ENCODE measurements at places on chromosomes 2 and 18. TPM values are rescaled to one million over a fixed set of nuclear protein-coding genes. Genes with fewer than 3 reads are reported as not detected.

DNA sequence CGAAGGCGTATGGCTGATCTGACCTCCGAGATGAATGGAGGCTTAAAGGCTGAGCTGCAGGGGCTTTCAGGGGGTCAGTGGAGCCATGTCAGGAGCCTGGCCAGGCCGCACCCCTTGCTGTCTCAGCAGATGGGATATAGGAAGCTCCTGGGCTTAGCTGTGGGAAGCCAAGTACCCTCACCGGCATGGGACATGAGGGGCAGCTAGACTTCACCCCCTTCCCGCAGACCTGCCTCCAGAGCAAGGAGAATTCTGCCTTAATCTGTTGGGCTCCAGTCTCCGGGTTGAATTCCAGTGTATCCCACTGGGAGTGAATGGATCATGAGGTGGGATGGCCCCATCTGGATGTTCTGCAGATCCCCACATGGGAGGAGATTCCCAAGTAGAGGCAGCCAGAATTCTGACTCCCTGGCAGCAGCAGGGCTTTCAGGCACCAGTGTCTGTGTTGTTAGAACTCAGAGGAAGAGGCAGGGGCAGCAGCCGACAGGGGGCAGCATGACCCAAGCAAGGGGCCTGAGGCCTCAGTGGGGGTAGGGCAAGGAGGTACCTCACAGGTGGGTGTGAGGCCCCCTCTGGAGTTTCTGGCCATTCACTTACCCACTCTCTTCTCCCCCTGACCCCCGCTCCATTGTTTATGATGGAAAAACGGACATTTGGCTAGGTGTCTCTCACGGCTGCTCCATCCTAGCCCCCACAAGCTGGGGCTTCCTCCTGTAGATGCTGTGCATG, 19.1 kb downstream of the CAPG start:
- peak; percentile 52 for DNase-seq

GRCh38 chr18:59909289-59910036, 9.7 kb downstream of the PMAIP1 start:
- no peak for DNase-seq

DNA sequence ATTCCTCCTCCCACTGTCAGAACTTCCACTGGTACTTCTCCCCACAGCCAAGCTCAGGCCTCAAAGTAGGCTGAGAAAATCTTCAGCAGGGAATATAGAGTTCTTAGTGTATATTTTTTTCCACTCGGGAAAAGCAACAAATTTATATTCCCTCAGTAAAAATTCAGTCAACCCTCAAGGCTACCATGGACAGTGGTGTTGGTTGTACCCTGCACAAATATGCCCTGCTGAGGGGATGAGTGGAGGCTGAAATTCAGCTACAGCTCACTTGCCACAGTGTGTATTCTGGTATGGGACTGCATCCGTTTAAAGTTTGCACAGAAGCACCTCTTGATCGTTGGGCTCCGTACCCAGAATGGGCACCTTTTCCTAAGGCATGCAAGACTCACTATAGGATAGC, 90.8 kb upstream of the LGALSL start:
- DNase-seq, result no peak

GRCh38 chr2:61689568-61689967, 151.4 kb upstream of the XPO1 start:
- peak; percentile 16 for DNase-seq

The MDH1B gene
- 0.29 TPM for total RNA-seq

- no peak for DNase-seq
Observed at GRCh38 chr2:219172231-219173154, 2.7 kb upstream of the SLC23A3 start.

The DAW1 gene
- 0.17 TPM for total RNA-seq

DNA sequence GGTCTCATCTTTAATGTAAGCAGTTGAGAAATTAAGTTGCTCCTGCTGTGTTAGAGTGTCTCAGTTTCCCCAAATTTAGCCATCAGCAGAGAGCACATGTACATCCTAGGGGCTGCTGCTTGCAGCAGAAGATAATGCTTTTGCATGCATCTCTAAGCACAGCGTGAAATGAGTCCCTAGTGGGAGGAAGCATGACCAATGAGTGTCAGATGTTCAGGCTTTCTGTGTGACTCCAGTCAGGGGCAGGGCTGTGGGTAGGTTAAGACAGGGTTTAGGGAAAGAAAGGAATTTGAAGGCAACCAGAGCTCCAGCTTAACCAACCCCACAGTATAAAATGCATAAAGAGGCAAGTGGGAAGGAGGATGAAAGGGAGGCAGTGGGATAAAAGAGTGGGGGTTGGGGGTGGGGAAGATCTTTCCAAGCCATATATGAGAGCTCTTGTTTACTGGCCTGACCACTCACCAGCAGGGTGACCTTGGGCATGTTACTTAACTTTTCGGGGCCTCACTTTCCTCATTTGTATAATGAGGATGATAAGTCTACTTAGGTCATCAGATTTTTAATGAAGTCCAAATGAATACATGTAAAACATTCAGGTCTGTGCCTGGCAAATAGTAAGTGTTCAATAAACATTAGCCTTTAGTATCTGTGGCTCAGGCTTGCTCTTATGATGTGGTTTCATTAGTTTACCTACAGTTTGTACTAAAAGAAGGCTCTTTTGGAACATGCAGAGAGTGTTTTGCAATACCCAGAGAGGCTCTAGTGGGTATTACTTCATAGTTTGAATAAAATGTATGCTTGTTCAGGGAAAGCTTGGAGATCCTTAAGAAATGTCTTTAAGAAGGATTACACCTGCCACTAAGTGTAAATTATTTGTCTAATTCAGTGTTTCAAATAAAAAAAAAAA, 42.7 kb upstream of the PELI1 start:
- DNase-seq, result no peak

GRCh38 chr2:179442206-179442605, 177.6 kb upstream of the SESTD1 start:
- no peak for DNase-seq

- DNase-seq, result no peak
Observed at GRCh38 chr2:213566846-213567245, 282.6 kb downstream of the SPAG16 start.

- no peak for DNase-seq
Observed at GRCh38 chr2:36620321-36620720, 22.4 kb upstream of the FEZ2 start.

DNA sequence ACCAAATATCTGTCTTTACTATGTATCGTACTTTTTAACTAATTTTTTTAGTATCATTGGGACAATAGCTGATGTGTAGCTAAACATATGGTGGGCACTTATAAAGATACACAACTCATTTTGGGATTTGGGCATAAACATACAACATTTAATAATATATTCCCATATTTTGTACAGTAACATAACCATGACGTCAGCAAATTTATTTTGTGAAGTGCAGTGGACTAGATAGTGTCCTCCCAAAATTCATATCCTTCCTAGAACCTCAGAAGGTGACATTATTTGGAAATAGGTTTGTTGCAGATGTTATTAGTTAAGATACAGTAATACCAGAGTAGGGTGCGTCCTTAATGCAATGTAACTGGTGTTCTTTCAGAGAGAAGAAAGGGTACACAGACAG, 356.7 kb downstream of the CDH7 start:
- DNase-seq, result no peak

GRCh38 chr2:60629801-60630385, 76.4 kb upstream of the BCL11A start:
- peak; percentile 2 for DNase-seq

The TDRD15 gene
- not detected for total RNA-seq

GRCh38 chr2:575030-575726, 102.0 kb downstream of the TMEM18 start:
- DNase-seq, result no peak

The FNDC4 gene
- total RNA-seq, result 1.2 TPM

The MTCL1 gene
- 20.5 TPM for total RNA-seq

GRCh38 chr2:173434762-173435569, 80.3 kb downstream of the CDCA7 start:
- DNase-seq, result no peak
